CD8-positive, alpha-beta T cell (primary cell): ENCODE measurements at places on chromosomes 4 and X.

GRCh38 chrX:47514533-47515235, 31.7 kb upstream of the ZNF41 start:
- DNase-seq = no peak

- no peak for DNase-seq
Observed at GRCh38 chr4:151993521-151993920, 232.7 kb upstream of the GATB start.

- DNase-seq = no peak
Observed at GRCh38 chrX:150293311-150294013, 69.7 kb upstream of the MAMLD1 start.

DNA sequence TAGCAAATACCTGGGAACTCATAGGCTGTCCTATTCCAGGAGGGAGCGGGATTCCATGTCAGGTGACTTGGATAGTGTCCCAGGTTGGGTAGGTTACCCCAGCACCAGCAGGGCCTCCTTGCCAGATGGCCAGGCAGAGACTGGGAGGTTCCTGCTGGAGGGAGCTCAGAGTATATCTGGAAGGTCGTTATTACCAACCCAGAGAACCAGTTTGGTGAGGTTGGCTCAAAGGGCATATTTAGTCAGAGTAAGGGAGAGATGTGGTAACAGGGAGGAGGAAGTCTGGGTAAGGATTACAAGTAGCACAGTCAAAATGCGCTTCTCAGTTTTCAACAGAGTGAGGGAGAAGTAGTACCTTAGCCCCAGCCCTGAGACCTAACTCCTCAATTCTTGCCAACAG, 53.3 kb upstream of the LNX1 start:
- DNase-seq = no peak

DNA sequence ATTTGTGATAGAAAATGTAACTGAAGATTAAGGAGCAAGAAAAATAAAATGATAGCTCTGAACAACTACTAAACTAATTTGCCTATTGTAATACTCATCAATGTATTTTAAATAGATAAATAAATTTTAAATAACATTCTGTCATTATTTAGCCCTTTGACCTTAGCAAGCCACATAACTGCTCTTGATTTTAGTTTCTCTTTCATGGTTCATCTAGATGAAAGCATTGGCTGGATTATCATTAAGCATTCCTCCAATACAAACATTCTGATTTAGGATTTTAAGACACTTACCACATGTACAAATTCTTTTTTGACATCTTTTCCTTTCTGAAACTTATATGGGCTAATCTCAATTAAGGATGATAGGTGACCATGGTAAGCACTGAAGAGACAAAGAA, 8.5 kb downstream of the ETNPPL start:
- DNase-seq = no peak

GRCh38 chrX:31392513-31392912, 320.7 kb upstream of the FTHL17 start:
- DNase-seq = no peak

DNA sequence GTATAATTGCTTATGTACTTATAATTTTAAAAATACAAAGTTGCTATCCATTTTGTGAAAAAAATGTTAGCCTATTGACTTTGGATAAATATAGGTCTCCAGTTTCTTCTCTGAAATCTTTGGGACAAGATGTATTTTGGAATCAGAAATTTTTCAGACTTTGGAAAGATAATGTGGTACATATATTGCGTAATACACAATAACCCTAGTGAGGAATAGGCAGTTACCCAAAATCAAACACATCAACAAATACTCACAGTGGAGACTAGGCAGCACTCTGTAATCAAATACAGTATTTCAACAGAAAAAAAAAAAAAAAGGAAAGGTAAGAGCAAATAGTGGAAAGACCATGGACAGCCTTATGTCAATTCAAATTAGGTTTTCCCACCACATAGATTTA, 796.8 kb downstream of the ADGRL3 start:
- no peak for DNase-seq

DNA sequence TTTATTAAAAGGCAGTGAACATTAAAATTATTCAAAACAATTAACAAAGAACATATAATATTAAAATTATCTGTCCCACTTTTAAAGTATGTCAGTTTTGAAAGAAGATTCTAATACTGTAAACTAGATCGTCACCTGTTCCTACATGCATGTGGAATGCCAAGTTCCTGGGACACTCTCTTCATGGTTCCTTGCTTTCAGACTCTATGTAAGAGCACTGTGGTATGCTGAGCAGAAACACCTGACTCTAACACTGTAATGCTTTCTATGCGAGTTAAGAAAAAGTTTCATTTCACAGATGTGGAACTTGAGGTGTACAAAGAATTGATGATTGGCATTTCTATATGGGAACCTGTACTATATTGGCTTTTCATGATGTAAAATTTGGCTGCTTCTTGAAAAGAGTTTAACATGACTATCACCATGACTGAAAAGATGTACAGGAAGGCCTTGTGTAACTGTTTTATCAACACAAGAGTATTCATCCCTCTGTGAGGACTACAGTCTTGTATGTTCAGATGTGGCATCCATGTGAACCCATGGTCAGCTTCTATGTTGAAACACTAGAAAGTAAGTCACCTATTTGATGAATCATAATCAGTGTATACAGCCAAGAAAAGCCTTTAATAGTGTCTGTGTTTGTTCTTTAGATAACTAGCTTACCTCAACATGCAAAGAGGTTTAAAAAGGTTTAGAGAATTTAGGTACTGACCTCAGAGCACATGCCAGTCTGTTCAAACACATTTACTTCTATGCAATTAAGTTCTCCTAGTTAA, 354.5 kb downstream of the ARHGAP24 start:
- no peak for DNase-seq

DNA sequence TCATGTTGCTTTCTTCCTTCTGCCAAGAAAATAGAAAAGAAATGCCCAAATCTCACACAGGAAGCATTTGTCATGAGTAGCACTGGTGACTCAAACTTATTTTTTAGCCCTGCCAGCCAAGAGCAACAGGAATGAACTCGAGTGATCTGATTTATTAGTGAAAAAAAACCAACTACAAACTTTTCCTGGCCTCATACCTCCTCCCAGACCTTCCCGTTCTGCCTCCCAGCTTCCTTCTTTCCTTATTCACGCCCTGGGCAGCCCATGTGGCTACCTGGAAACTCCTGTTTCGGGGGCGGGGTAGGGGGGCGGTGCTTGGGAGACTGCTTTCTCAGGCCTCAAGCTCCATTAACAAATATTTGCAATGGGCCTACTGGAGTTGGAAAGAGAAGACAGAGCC, 178.5 kb downstream of the NHS start:
- DNase-seq = peak; percentile 4

GRCh38 chr4:13548984-13549546, 4.8 kb upstream of the NKX3-2 start:
- DNase-seq = peak; percentile 77

DNA sequence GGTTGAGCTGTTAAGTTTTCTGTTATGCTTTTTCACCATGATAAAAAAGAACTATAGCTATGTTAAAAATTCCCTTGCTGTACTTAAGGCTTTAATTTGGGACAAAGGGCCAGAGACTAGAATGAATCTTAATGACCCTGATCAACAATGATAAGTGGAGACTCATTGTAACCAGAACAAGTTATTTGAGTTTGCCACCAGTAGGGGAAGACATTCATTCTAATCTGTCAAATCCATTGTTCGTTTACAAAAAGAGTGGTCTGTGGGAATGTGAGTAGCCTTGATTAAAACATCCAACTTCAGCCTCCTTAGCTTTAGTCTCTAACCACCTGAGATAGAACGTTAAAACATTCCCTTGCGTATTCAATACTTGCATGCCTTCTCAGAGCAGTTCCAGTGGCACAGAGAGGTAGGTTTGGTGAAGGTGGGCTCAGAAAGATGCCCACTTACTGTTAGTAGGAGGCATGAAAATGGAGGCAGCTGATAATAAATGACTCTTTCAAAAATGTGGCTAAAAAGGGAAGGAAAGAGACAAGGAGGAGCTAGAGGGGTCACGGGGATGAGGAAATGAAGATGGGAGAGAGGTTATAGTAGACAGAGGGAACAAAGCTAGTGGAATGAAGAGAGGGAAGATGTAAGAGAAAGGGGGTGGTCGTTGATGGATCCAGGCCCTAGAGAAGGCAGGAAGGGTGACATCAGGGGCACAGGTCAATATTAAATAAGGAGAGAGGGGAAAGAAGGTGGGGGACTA, 66.2 kb downstream of the EGF start:
- DNase-seq = no peak

GRCh38 chr4:54231419-54231767, 2.3 kb downstream of the PDGFRA start:
- no peak for DNase-seq

DNA sequence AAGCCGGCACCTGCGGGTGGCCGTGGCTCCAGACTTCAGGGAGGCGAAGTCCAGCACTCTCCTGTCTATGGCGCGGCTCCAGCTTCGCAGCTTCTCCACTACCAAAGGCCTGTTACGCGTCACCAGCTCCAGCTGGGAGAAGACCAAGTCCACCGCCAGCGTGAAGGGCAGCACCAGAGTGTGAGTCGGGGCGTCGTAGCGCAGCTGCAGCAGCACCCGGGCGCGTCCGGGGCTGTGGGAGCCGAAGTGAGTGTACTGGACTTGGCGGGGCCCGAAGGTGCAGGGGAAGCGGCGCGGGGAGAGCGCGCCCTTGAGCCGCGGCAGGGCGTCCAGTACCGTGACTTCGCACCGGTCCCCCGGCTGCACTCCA, 444 bp downstream of the FREM3 start:
- no peak for DNase-seq

- no peak for DNase-seq
Observed at GRCh38 chr4:2731907-2732317, 24.2 kb downstream of the TNIP2 start.

GRCh38 chr4:5198656-5199541, 147.6 kb downstream of the STK32B start:
- DNase-seq = no peak

- no peak for DNase-seq
Observed at GRCh38 chr4:139508581-139509237, 47.3 kb downstream of the SETD7 start.

GRCh38 chr4:11632483-11632882, 203.8 kb upstream of the HS3ST1 start:
- no peak for DNase-seq

- no peak for DNase-seq
Observed at GRCh38 chr4:8340781-8341241, 71.3 kb downstream of the HTRA3 start.

DNA sequence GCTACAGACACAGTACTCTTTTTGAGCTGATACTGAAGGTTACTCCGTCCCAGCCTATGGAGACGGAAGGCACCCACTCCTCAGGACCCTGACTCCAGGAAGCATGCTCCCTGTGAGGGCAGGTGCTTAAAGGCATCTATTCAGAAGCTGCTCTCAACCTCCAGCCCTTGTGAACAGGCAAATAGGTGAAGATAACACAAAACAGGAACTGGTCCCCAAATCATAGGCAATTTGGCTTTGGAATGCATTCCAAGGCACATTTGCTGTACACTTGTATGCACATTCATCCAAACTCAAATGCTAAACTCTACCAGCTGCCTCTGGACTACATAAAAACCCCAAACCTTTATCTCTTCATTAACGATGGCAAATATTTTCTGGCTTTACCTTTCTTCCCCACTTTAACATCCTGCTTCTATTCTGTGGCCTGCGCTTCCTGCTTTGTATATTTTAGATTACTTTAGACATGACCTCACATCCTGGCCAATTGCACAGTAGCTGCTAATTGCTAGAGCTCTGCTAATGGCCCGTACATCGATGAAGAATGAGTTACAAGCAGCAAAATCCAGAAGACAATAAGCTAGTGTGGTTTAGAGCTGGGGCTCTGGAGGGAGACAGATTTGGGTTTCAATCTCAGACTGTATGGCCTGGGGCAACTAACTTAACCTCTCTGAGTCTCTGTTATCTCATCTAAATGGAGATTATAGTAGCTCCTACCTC, 3.2 kb downstream of the SEL1L3 start:
- peak; percentile 17 for DNase-seq

DNA sequence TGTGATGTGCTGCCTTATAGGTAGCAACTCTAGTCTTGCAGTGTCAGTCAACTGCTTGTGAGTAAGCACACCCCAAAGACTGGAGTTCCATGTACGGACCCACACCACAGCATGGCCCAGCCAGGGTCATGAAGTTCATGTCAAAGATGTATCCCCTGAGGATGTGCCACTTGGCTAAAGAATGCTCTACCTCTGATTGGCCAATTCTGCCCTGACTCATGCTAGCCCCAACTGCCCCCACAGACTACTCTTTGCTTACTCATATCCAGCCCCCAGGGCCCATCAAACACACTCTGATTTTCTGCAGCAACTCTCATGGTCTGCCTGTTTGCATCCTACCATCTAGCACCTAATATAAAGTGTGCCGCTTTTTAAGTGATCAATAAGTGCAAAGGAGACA, 62.5 kb downstream of the CHRDL1 start:
- no peak for DNase-seq

GRCh38 chrX:12360383-12360782, 222.1 kb downstream of the FRMPD4 start:
- no peak for DNase-seq

DNA sequence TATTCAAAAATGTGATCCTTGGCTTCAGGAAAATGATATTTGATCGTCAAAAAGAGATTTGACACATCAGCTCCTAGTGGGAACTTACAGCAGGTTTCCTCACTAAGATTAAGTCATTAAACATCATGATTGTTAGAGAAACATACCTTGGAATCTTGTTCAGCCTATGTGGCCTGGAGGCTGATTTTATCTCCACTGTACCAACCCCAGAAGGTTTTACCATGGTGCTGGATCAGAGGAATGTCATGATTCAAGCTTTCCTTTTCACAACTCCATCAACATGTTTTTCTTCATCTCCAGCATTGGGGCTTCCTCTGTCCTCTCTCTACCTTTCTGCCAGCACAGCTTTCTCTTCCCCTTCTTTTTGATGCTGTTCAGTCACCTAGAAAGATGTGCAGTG, 68.4 kb upstream of the MID1IP1 start:
- DNase-seq = no peak

DNA sequence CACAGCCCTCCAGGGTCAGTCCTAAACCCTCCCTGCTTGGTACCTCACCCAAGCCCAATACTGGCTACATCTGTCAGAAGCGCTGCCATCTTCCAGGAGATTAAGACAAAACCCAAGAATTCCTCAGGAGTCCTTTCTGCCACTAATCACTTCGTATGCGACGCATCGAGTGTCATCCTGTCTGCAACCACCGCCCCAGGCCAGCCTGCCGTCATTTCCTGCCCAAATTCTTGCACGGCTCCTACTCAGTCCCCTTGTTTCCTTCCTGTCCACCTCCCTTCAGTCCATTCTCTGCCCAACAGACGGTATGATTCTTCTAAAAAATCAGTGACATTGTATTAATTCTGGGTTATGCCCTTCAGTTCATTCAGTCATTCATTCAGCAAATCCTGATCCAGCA, 113.6 kb downstream of the NFKB1 start:
- peak; percentile 74 for DNase-seq

GRCh38 chrX:123801901-123802300, 58.0 kb upstream of the XIAP start:
- no peak for DNase-seq
